ENCODE measurements at places on chromosomes 5 and 9.

- DNase-seq = no peak
Observed at GRCh38 chr9:91900797-91901177, 49.2 kb downstream of the ROR2 start.

GRCh38 chr5:141094481-141095262 lies at the start of gene PCDHB2:
Gene PCDHB2 (plus strand): TSS chr5:141094615. CDS start chr5:141094791, 176 bp downstream.
- DNase-seq = no peak

DNA sequence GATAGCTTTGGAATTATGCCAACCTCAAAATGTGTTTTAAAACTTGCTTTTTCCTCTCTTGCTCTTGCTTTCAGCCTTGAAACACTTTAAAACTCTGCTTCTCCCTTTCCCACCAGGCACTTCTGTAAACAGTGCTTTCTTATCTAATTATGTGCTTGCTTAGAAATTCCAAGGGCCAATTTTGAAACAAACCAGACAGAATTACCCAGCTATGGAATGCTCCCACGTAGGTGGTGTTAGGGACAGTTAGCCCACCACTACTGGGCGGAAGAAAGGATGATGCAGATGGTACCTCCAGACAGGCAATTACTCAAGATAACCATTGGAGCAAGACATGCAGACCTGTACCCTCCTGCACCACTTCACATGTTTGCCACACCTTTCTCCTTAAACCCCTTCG lies 523.0 kb upstream of the PTPRD start:
- no peak for DNase-seq

GRCh38 chr5:140633501-140633900 lies 526 bp upstream of the CD14 start:
- no peak for DNase-seq

DNA sequence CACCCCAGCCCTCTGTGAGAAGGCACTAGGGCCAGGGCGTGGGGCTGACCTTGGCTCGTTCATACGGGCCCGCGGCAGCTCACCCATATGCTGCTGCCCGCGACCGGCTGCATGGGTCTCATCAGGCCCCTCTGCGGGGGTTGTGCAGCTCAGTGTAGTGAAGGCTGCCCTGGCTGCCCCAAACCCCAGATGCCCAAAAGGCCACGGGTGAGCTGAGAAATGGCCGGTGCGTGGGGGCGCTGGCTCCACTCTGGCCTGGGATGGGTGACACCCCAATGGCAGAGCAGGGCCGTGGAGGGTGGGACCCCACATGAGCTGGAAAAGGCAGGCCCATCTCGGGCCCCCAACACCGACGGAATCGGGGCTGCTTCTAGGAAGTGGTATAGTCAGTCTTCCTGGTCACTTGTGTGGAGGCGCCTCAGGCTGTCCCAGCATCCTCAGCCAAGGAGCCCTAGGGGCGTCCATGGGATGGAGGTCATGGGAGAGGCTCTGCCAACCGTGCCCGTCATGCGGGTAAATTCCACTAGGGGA lies 19.4 kb upstream of the LRRC14B start:
- no peak for DNase-seq

DNA sequence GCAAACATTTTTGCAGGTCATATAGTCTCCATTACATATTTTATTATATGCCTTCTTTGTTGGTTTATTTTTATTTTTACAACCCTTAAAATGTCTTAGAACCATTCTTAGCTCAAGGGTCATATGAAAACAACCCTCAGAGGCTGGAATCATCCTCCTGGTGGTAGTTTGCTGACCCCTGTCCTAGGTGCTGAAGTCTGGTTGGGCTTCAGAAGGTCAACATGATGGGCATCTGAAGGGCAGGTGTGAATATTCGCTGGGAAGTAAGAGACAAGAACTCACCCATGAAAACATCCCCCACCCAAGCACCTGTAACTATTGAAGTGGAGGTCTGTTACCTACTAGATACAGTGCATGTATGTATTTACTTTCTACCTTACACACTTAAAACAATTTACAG lies 75.4 kb downstream of the OSMR start:
- DNase-seq = no peak

- DNase-seq = no peak
Observed at GRCh38 chr5:33305572-33305971, 135.2 kb upstream of the TARS1 start.

DNA sequence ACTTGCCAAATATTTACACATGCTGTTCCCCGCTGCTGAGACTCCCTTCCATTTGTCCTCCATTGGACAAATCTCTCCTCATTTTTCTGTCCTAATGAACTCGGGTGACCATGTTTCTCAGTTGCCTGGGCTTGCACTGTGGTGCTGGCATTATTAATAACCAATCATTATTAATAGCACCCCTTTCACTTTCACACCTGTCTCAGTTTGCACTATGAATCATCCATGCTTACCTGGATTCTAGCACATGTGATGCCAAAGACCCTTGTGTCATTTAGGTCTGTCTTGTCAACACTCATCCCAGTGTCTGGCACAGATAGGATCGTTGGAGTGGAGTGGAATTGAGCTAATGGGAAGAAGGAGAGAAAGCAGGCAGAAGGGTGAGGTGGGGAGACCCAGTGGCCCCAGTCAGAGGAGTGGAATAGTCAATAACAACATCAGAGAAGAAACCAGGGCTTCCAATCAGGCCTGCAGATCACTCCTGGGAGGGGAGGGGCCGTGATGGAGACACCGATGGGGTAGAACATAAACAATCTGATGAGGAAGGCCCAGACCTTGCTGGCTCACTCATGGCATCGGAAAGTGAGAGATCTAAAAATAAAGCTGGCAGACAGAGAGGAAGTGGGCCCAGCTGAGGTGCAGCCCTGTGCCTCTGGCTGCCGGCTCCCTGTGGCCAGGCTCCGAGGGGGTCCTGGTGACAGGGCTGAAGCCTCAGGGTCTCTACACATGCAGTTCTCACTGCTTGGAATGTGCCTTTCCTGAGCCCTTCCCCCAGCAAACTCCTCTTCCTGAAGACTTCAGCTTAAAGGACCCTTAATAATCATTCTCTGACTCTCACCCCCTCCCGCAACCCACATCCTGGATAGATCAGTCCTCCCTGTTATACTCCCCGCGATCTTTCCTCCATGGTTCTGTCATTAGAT lies 33.5 kb upstream of the CRB2 start:
- DNase-seq = peak; percentile 78

GRCh38 chr5:40453689-40454088 lies 226.0 kb upstream of the PTGER4 start:
- no peak for DNase-seq

DNA sequence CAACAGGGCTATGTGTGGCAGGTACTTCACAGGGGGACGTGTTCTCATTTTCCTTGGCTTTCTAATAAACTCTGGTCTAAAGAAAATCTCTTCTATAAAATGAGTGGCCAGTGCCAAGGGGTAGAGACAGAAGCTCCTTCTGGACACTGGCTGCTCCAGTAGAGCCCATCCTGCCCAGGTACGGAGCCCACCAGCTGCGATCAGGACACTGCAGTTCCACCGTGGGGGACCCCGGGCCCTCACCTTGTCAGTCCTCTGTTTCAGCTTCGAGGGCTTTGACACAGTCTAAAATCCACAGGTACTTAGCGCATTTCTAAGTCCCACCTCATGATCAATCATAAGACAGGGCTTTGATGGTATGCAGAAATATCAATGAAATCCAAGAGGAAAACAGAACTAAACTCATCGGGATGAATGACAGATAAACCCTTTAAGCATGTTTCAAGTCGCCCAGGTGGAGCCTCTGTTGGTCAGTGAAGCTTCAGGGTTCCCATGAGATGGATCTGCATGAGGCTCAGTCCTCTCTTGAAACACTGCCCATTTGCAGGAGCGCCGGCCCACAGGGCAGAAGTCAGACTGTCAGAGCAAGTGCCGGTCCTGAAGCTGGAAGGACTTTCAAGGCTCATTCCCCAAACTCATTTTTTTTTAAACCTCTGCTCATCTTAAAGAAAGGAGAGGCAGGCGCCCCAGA lies 20.3 kb upstream of the TERT start:
- DNase-seq = no peak

- no peak for DNase-seq
Observed at GRCh38 chr5:31786090-31786631, 147.2 kb downstream of the PDZD2 start.

DNA sequence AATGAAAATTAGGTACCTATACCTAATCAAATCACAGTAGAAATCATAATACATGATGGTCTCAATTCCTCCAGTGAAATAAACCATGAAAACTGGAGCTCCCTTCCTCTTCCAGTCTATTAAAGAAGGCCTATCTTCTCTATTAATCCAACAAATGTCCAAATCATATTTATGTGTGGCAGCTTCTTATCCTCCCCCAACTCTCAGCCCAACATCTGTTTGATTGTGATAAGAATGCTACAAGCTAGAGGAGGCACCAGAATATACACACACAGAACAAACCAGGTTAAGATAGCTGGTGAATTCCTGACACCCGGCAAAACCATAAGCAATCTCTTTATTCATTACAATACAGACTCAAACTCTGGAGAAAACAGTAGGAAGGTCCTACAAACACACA lies 110.8 kb downstream of the FBXL17 start:
- no peak for DNase-seq

All from naive B cell (primary cell).